GM18507 (cell line): ENCODE measurements at places on chromosomes 3 and 15.

DNA sequence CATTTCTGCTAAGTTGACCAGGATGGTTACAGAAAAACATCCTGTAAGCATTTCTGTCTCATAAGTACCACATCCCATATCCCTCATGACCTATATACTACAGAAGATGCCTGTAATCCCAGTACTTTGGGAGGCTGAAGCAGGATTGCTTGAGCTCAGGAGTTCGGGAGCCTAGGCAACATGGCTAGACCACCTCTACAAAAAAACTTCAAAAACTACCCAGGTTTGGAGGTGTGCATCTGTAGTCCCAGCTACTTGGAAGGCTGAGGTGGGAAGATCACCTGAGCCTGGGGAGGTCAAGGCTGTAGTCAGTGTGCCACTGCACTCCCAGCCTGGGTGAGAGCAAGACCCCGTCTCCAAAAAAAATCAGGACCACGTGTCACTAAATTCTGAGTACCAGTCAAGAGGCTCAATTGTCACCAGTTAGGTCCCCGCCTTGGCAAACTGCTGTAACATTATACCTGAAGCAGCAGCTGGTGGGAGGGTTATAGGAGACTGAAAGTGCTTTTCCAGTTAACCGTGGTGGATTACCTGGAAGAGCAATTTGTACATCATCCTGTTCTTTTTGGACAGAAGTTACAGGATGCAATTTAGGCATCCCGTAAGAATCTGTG, 6.2 kb downstream of the RPL32 start:
- DNase-seq, result no peak

DNA sequence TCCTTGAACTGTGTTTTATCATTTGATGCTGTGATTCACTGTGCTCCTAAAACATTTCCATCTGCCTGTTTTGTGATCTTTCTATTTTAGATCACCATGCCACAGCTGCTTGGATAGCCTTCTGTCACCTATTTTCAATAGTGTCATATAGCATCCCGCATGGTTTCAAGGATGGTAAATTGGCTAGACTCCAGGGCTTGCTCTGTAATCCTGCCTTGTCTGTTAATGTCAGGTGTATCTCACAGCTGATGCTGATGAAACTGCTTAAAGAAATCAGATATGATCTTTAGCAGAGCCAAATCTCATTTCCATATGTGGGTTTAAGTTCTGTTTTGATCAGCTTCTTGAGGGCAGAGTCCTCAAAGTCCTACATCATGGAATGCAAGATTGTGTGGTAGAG, 182.2 kb downstream of the UBE2E2 start:
- no peak for DNase-seq

DNA sequence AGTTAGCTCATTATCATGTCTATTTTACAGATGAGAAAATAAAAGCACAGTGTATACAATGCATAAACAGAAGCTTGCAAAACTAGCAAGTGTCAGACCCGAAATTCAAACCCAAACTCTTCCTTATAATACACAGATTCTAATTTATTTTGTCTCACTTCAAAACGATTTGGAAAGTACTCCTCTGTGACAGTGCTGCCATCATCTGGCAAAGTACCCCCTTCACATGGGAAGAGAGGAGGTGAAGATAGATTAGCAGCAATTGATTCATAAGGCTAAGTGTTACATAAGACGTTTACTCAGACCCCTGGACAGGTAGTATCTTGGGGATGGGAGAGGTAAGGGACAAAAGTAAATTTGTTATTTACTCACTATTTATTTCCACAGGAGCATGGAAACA, 744.0 kb upstream of the SGO1 start:
- no peak for DNase-seq

- no peak for DNase-seq
Observed at GRCh38 chr15:89904519-89904918, 8.2 kb downstream of the ARPIN start.

- no peak for DNase-seq
Observed at GRCh38 chr3:38334142-38335055, 12.2 kb upstream of the XYLB start.

GRCh38 chr3:166282931-166283330, 445.7 kb upstream of the BCHE start:
- no peak for DNase-seq

DNA sequence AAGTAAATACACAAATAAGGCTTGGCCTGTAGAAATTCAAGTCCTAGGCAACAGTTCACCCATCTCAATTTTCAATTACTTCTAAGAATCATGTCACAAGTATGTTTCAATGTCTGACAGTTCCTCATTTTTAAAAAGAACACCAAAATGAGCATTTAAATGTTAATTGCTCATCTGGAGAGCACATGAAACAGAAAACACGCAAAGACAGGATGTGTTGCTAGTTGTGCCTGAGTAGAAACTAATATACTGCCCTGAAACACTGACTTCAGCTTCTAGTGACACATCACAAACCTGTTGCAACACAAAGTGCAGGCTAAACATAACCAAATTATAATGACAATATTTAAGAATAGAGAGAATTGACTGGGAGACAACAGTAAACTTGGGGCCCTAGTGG, 167.3 kb upstream of the THBS1 start:
- DNase-seq, result no peak

DNA sequence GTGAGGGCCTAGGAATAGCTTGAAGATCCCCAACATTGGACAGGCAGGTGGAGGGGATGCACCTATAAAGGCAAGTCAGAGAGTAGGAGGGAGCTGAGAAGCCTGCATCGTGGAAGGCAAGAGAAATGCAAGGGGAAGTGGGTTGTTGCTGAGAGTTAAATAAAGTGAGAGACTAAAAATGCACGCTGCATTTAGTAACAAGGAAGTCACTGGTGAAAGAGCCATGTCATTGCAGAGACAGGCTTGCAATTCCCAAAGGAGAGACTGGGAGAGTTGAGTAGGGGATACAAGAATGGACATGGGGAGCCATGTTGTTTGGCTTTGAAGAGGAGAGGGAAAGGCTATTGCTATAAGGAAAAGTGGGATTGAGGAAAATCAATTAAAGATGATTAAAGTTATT, 77.0 kb upstream of the HEG1 start:
- DNase-seq, result no peak

GRCh38 chr15:50390554-50391264, 33.5 kb upstream of the USP8 start:
- DNase-seq, result no peak

DNA sequence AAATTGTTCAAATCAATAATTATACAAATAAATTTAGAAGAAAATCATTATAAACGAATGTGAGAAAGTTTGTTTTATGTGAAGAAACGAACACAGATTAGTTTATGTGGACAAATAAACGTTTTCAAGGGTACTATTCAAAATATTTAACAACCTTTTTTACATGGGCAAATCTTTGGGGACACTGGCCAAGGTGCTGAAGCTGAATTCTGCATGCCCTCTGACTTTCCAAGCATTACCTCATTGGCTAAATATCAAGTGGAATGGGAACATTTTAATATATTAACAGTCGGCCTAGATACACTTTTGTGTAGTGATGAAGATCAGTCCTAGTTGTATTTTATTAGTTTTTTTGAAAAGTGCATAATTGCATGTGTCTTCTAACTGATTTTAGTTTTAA, 636.4 kb upstream of the DPPA4 start:
- no peak for DNase-seq

- DNase-seq, result no peak
Observed at GRCh38 chr3:43525941-43526607, 95.7 kb downstream of the ANO10 start.

DNA sequence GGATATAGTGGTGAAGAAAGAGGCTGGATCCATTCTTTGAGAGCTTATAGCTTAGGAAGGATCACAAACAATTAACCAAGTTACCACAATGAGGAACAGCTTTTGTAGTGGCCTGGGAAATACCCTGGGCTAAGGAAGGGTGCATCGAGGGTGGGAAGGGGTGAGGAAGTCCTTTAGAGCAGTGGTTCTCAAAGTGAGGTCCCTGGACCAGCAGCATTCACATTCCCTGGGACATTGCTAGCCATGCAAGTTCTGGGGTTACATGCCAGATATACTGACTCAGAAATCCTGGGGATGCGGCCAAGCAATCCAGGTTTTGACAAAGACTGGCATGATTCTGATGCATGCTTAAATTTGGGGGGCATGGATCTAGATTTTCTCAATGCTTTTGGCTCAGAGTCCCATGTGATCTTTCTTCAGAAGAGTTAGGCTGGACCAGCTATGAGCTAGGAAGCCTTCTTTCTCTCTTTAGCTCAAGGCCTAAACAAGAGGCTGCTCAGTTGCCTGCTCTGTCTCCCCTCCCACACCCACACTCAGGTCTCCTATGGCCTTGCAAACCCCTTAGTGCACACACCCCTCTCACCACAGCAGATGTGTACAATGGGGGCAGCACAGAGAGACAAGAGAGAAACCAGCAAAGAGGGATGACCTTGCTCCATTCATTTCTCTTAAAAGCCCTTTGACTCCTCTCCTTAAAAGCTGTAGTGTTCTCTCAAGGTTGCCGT, 1.8 kb upstream of the CCR1 start:
- DNase-seq, result no peak

- no peak for DNase-seq
Observed at GRCh38 chr3:153051427-153052095, 110.5 kb upstream of the RAP2B start.

DNA sequence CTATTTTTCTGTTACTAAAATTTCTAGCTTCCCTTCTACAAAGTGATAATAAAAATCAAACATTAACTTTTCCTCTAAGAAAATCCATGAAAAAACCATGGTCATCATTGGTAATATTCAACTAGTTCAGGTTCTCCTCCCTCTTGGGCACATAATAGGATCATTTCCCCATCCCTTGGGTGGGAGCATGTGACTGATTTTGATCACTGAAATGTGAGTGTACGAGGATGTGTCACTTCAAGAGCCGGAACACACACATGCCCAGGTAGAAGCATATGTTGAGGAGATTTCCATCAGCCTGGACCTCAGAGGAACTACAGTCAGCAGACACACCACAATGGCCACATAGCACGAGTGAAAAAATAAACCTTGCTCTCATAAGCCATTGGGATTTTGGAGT, 36.1 kb downstream of the AP3S2 start:
- DNase-seq, result no peak

DNA sequence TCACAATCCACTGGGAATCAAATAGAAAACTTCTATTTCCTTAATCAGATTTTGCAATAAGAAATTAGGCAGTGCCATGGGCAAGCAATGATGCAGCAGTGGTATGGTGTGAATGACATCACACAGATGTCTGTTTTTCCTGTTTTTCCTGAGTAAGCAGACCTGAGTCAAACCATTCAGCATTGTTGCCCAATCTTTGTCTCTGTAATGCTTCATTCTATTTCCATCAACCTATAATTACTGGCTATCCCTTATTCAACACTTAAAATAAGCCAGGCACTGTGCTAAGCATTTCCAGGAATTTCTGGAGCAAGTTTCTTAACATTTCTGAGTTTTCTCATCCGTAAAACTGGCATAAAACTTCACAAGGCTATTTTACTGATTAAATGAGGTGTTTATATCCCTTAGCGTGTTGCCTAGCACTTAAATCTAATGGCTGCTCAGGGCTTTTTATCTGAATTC, 11.3 kb upstream of the OXSR1 start:
- DNase-seq, result no peak

GRCh38 chr3:31265646-31266428, 266.9 kb upstream of the STT3B start:
- no peak for DNase-seq

DNA sequence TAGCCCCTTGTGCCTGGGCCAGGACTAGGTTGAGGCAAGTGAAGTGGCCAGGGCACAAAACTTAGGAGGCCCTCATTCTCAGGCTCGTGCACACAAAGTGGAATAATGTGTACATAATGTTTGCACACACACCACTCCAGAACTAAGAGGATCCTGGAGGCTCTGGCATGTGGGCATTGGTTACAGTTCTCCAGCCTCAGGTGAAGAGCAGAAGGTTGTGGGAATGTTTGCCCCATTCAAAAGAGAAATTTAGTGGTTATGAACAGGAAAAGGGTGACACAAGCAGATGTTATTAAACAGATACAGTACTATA, 31.3 kb downstream of the ASB7 start:
- no peak for DNase-seq

DNA sequence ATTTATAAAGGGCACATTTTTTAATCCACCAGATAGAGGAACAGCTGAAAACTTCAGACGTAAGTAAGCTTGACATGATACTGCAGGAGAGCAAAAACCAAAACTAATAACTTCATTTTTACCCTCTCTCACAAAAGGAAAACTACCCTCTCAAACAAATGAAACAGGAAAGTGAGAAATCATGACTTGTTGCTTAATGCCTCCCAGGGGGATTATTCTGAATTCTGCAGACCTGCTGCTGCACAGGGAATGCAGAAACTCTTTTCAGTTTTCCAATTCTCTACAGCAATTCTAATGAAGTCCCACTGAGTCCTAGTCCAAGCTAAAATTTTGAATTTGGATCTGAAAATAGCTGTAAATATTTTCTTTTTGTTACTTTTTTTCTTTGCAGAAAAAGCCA, 637.1 kb upstream of the CCDC54 start:
- no peak for DNase-seq

GRCh38 chr3:72429589-72430353, 418.5 kb downstream of the SHQ1 start:
- no peak for DNase-seq

- no peak for DNase-seq
Observed at GRCh38 chr3:126433496-126434263, 39.0 kb downstream of the CFAP100 start.

DNA sequence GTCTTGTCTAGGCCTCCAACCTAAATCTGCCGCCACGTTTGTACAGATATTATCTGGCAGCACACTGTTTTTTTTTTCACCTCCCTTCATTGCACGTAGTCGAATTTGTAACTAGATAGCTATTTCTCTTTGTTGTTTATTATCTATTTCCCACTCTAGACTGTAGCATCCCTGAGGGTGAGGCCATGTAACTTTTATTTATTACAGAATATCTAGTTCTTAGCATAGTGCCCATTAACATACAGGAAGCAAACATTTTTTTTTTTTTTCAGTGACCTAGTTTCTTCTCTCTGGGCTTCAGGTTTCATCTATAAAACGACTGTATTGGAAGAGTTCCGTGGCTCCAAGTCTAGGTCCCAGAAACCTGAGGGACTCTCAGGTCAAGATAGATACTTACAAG, 354.3 kb downstream of the FGF12 start:
- DNase-seq, result no peak

DNA sequence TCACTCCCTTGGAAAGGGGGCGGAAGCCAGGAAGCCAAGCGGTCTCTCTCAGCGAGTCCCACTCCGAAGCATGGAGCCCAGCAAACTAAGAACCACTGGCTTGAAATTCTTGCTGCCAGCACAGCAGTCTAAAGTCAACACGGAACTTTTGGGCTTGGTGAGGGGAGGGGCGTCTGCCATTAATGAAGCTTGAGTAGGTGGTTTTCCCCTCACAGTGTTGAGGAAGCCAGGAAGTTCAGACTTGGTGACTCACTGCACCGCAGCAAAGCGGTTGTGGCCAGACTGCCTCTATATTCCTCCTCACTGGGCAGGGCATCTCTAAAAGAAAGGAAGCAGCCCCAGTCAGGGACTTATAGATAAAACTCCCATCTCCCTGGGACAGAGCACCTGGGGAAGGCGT, 665.4 kb upstream of the CBLB start:
- no peak for DNase-seq

GRCh38 chr3:122188737-122189136, 5.3 kb downstream of the CASR start:
- DNase-seq, result no peak

- DNase-seq, result no peak
Observed at GRCh38 chr3:111700054-111700453, 104.9 kb upstream of the ZBED2 start.

GRCh38 chr15:73368301-73369136, at the start of gene HCN4:
Gene HCN4 (minus strand): TSS chr15:73368958. CDS start chr15:73368270, 688 bp downstream.
- DNase-seq, result no peak

- DNase-seq, result peak; percentile 33
Observed at GRCh38 chr3:17195192-17195611, 310.4 kb downstream of the PLCL2 start.

- DNase-seq, result no peak
Observed at GRCh38 chr3:46506526-46506925, 8.8 kb downstream of the RTP3 start.
